Astrocyte of the spinal cord (primary cell): ENCODE measurements at places on chromosomes 2 and 18.

GRCh38 chr2:63054841-63055225 is 4.2 kb downstream of the OTX1 start:
- DNase-seq: no peak

DNA sequence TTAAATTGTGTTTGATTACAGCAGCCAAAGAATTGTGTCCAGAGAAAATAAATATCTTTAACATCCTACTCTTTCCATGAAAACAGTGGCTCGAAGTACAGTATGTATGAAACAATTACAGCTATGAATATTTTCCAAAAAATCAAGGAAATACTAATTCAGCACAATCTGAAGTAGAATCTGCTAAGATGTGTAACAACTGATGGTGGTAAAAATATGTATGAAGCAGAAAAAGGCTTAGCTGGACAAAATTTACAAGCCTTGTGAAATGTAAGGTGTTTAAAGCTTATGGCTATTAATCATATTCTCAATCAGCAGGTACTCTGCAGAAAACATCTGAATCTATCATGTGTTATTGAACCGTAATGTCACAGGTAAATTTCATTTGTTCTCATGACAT is 16.6 kb downstream of the DYM start:
- no peak for DNase-seq

GRCh38 chr2:213455316-213456008 is 171.2 kb downstream of the SPAG16 start:
- no peak for DNase-seq

DNA sequence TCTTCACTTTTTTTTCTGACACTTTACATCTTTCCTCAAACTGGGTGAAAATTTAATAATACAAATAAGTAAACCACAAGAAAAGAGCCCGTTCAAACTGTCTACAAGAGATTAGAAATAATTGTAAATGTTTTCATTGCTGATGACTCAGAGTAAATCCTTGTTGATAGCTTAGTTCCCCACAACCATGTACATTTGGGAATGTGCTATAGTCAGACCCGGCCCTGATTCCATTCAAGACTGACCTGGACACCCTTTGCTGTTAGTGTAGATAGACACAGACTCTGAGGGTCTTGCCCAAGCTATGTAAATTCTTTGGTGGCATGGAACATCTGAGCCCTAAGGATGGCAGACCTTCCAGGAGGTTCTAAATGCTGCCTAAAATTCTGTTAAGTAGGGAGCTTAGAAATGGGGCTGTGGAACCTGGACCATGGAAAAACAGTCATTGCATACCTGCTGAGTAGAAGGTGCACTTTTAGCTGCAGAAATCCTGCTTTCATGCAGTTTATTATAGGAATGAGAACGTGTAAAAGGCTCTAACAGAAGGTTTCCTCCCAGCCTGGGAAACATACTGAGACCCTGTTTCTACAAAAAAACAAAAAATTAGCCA is 3.7 kb downstream of the MALT1 start:
- DNase-seq: peak; percentile 22

- no peak for DNase-seq
Observed at GRCh38 chr2:20585710-20586594, 64.9 kb downstream of the HS1BP3 start.

DNA sequence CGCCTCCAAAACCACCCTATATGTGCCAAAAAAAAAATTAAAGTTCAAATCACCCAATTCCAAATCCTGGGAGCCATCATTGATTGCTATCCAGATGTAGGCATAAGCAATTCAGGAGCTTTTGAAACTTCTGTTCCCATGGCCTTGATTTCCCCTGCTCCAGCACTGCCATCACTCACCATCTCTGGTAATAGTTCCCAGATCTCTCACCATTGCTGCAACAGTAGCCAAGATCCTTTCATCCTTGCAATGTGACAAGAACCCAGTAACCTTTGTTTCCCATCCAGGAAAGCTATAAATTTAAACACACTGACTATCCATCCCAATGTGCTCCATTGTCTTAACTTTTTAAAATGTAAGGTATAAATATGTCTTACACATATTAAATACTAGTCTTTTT is 155.4 kb downstream of the PDE11A start:
- DNase-seq: no peak

GRCh38 chr2:113209646-113210171 is 35.9 kb downstream of the PSD4 start:
- no peak for DNase-seq

DNA sequence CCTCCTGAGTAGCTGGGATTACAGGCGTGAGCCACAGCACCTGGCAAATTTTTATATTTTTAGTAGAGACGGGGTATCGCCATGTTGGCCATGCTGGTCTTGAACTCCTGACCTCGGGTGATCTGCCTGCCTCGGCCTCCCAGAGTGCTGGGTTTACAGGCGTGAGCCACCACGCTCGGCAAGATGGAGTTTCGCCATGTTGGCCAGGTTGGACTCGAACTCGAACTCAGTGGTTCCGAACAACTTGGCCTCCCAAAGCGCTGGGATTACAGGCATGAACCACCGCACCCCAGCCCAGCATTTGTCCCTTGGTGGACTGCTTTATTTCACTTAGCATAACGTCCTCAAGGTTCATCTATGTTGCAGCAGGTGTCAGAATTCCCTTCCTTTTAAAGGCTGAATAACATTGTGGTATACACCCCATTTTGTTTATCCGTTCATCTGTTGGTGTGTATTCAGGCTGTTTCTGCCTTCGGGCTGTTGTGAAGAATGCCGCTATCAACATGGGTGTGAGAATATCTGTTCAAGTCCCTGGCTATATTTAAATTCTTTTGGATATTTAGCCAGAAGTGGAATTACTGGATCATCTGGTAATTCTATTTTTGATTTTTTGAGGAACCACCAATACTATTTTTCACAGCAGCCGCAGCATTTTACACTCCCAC is 1.2 kb upstream of the CENPA start:
- no peak for DNase-seq

- no peak for DNase-seq
Observed at GRCh38 chr2:96493072-96493471, 12.1 kb downstream of the NEURL3 start.

- DNase-seq: peak; percentile 28
Observed at GRCh38 chr2:26630669-26631360, 10.4 kb downstream of the CIB4 start.

DNA sequence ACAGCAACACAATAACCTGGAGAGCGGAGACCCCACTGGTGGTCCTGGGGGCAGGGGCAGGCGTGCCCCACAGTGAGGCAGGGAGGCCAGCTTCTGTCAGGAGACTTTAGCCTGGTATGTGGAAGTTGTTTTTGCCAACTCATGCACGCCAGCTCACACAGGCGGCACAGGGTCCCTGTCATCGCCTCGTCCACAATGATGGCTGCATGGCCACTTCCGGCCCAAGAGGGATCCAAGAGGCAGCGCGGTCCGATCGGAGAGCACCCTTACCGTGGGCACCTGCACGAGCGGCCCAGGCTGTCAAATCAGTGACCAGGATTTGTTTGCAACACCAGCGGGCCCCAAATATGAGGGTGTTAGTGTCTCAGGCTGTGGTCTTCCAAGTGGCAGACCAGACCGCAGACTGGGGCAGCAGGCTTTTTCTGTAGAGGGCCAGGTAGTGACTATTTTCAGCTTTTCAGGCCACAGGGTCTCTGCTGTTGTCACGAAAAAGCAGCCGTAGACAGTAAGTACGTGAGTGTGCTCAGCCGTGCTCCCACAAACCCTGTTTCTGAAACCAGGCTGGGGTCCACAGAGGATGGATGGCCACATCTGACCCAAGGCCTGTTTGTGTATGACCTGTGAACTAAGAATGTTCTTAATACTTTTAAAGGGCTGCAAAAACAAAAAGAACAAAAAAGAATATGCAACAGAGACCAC is 21.2 kb downstream of the SNED1 start:
- no peak for DNase-seq

- no peak for DNase-seq
Observed at GRCh38 chr2:120224256-120224655, 1.1 kb upstream of the TMEM185B start.

DNA sequence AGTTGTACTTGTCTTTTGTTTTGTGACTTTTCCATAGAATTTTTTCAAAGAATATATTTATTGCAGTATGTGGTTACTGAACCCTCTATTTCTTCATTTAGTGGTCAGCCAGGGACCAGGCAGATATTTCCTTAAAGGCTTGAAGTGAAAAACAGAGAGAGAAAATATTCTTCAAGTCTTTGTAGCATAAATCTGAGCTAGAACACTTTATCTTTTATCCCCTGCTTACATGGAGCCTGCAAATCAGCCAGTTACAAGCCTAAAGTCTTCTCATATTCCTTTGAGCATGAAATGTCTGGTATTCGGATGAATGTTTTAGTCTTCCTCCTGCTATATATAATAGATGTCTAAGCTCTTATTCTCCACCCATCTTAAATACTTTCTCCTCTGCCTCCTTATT is 1557.5 kb upstream of the ACVR2A start:
- no peak for DNase-seq

- DNase-seq: no peak
Observed at GRCh38 chr2:239908308-239908707, 116.8 kb downstream of the NDUFA10 start.
